ENCODE measurements at places on chromosomes 3 and 15.

GRCh38 chr15:65939901-65940617, 70.8 kb downstream of the RAB11A start:
- DNase-seq: no peak

DNA sequence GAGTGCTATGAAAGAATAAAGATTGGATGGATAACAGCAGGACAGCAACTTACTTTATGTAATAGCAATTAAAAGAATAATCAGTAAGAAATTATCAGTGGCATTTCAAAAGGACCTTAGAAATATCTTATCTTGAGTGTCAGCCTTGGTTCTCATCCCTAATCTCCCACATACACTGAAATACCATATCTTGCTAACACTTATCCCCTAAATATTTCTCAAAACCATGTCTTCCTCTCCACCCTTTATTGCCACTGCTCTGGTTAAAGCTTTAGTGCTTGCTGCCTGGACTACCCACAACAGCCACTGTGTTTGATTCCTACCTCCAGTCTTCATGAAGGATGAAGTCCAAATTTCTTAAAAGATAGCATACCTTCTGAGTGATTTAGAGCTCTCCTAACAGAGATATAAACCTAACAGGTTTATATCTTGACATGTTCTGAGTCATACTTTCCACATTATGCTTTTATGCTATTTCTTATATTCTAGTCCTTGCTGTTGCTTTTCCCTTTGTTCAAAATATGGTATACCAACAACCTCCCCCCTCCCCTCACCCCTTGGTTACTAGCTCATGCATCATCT, 202.8 kb downstream of the RSRC1 start:
- DNase-seq: no peak

- no peak for DNase-seq
These were observed 125.5 kb downstream of the IL20RB start for GRCh38 chr3:137083332-137083731.

DNA sequence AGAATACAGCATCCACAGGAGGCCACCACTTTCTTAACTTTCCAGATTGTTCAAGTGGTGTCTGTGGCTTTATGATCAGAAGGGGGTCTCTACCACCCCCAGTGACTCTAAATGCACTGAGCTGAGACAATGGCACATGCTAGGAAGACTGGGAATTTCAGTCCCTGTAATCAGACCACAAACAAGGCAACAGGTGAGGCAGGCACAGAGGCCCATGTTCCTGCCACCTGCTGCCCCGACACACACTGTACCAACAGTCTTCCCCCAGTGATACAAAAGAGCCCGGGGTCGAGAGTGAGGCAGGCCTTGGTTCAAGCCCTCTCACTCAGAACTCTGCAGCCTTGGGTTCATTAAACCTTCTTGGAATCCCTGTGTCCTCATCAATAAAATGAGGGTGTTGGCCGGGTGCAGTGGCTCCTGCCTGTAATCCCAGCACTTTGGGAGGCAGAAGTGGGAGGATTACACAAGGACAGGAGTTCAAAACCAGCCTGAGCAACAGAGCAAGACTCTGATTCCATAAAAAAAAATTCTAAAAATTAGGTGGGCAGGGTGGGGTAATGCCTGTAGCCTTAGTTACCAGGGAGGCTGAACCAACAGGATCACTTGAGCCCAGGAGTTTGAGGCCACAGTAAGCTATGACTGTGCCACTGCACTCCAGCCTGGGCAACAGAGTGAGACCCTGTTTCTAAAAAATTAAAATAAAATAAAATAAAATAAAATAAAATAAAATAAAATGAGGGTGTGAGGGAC, 55.8 kb downstream of the ADCY5 start:
- no peak for DNase-seq

- no peak for DNase-seq
These were observed 17.5 kb upstream of the ALPK3 start for GRCh38 chr15:84799511-84800187.

GRCh38 chr3:39228496-39228895, 36.1 kb upstream of the XIRP1 start:
- no peak for DNase-seq
